ENCODE measurements at places on chromosomes 7 and 10.

- DNase-seq: no peak
Observed at GRCh38 chr10:128047991-128048818, 78.0 kb downstream of the MKI67 start.

- no peak for DNase-seq
Observed at GRCh38 chr7:39043531-39043930, 65.8 kb downstream of the POU6F2 start.

GRCh38 chr10:77513781-77514331 is 123.8 kb downstream of the KCNMA1 start:
- DNase-seq: peak; percentile 94

- no peak for DNase-seq
Observed at GRCh38 chr10:28637346-28637745, 40.0 kb upstream of the BAMBI start.

GRCh38 chr7:111045449-111045848 is 45.5 kb upstream of the LRRN3 start:
- no peak for DNase-seq

- no peak for DNase-seq
Observed at GRCh38 chr7:142228537-142229104, 29.2 kb downstream of the PRSS58 start.

GRCh38 chr10:77012812-77013500 is 624.7 kb downstream of the KCNMA1 start:
- DNase-seq: no peak

DNA sequence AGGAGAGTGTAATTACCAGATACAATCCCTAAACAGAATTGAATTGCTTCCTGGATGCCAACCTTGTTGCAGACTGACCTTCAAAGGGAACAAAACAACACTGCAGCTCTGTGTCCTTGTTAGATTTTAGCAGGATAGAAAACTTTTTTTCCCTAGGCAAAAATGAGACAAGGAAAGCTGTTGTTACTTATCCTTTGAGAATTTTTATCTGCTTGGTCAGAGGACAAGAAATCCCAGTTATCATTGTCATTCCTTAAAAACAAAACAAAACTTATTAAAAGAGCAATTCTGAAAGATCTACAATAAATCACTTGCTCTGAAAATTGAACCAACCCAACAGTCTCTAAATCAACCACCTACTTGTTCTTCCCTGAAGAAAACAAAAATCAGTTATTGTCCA is 652.6 kb downstream of the REEP3 start:
- no peak for DNase-seq

DNA sequence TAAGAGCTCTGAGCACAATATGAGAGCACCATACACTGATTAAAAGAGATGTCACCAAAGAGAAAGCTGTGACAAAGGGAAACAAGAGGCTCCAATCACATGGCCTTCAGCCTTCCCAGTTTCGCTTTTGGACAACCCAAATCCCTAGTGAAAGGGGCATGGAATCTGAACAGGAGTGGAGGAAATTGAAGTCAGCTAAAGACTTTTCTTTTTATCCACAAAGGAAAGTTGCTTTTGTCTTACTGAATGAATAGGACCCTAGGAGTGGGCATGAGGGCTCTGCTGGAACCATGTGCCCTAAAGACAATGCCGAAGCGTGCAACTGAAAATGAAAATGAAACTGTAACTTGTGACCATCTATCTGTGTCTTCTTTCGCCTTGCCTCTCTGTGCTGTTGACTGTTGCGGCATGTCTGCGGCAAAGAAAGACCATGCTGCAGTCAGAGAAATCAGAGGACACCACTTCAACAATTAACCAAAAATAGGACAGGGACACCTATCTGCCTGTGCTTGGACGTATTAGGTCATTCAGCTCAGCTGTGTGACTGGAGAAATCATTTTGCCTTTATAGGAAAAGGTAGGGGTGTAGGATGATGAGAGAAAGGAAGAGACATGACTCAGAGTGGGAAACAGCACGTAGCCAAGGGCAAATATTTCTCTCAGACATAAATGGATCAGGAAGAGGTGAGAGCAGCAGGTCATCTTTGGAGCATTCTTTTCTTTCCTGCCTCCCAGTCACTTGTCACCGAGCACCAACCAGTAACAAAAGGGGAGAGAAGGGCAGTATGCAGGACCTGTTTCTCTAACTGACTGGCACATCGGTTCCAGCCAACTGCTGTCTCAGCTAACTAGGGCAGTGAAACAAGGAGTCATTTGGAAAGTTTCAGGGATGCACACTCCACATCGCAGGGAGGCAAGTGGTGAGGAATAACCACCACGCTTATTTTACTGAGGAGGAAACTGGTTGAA is 12.3 kb downstream of the CAV2 start:
- no peak for DNase-seq

GRCh38 chr10:120975072-120975867 is 124.1 kb downstream of the WDR11 start:
- DNase-seq: no peak

DNA sequence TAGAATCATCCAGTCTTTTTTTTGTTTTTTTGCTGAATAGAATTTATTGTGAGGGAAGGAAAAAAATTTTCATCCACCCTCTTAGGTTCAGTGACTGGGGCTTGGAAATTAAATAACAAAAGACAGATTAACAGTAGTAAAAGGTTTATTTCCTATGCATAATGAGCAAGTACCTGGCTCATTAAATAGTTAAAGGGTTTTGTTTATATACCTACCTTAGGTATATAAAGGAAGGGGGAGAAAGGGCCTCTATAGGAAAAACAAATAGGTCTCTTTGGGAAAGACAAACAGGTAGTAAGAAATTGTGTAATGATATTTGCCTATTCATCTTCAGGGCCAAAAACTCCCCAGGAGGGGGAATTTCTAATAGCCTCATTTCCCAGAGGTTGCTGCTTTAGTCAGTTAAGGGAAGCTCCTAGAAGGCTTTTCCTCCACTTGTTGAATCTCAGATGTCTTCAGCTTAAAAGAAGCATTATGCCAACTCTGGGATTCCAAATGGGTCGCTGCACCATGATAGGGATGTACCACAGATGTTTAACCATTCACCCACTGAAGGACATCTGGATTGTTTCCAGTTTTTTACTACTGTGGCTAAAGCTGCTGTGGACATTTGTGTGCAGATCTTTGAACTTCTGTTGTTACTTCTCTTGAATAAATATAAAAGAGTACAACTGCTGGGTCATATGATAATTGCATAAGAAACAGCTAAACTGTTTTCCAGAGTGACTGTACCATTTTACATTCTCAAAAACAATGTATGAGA is 11.3 kb downstream of the ACADSB start:
- DNase-seq: no peak

DNA sequence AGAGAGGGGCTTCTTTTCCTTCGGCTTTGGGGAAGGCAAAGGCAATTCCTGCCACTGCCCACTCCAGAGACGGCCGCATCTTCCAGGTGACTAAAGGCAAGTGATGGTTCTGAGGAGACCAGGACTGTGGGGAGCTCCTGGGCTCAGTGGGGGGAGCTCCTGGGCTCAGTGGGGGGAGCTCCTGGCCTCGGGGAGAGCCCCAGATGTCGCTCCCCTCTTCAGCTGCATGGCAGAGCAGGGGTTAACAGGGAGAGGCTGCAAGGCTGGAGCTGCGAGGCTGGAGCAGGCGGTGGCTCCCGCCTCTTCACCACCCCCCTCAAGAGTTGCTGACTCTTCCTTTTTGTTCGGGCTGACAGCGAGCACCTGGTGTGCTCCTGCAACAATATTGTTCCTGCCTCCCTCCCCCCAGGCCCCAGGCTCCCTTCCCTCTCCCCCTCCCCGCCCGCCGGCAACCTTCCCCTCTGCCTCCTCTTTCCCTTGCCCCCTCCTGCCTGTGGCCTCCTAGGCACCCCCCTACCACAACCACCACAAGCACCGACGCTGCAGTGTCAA is 56.3 kb upstream of the LBX1 start:
- DNase-seq: no peak

DNA sequence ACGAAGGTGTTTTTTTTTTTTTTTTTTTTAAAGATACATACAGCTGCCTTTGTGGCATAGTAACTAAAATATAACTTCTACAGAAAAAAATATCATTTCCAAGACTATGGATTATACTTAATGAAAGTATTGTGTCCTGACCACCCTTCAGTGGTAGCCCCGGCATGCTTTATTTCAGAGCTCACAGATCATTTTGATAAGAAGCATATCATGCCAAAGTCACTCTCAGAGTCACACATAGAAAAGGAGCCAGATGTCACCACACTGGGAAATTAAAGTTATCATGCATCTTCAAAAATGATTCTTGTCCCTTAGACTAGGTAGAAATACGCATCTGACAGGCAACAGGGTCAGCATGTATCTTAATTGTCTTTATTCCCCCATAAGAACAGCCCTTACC is 3.0 kb downstream of the ADARB2 start:
- no peak for DNase-seq

DNA sequence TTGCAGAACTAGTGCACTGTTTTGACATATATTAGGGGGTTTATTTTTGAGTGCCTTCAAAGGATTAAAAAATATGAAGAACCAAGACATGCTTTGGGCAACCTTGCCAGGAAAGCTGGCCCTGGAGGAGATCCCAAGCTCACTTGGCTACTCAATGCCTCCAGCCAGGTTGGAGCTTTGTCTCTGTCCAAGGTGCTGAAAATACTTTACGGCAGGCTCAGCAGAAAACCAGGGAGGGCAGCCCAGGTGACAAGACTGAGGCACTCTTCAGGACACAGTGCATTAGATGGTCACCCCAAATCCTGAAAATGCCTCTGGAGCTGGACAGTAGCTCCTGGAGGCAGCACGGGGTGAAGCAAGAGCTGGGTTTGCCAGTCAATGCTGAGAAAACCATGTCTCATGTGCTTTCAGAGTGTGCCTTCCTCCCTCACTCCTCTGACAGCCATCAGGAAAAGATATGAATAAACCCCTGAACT is 5.8 kb upstream of the KCNH2 start:
- DNase-seq: no peak

DNA sequence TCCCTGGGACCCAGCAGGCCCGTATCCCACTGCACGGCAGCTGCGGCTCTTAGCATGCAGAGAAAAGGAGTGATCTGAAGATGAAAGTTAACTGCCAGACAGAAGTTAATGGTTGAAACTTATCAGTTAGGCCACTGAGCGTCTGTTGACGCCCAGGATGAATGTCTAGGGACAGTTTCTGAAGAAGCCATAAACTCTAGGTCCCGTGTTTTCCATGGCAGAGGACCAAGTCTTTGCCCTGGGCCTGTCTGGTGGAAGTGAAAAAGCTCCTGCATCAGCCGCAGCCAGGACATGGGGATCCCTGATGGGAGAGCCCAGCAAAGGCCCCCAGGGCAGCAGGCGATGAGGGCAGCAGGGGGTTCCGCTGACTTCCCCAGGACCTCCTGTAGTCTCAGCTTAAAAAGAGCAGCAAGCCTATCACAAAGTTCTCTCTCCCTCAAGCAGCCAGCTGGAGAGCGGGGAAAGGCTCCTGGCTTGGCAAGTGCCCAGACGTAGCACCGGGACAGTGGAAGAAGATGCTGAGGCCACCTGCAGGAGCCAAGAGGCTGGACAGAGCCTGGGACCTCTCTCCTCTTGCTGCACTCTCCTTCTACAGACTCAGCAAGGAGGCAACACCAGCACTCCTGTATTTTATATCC is 79.6 kb downstream of the TNS3 start:
- DNase-seq: no peak

GRCh38 chr10:116978901-116979300 is 26.1 kb downstream of the SHTN1 start:
- DNase-seq: no peak

- no peak for DNase-seq
Observed at GRCh38 chr7:124124201-124124600, 91.3 kb upstream of the TMEM229A start.

GRCh38 chr7:40572810-40573465 is 438.1 kb downstream of the SUGCT start:
- DNase-seq: no peak

DNA sequence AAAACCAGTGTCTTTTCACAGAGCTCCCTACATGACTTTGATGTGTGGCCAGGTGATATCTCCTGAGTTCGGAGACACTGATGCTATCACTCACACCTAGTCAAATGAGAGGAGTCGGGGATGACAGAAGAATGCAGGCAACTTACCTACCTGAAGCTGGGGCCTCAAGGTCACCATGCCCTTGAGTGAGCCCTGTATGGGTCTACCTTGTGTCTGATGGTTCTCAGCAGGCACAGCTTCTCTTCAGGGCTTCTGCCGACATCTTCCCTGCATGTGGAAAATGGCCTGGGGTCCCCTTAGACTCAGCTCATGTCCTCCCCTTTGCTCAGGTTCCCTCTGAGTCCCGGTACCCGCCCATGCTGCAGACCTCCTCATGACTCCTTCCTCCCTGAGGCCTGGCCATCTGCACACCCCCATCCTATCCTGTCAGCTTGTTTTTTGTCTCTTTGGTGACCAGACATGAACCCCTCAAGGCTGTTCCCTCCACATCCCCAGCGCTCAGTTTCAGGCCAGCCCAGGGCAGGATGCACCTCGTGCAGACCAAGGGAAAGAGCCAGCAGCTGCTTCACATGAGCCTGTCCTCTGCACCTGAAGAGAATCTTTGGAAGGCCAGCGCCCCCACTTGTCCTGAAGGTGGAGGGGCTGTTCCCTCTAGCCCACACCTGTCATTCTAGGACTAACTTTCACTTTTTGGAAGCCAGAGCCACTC is 74.6 kb upstream of the GDF10 start:
- DNase-seq: no peak
